ENCODE measurements at places on chromosomes 16 and 17. TPM values are rescaled to one million over a fixed set of nuclear protein-coding genes. Genes with fewer than 3 reads are reported as not detected.

Gene STAT5B
- 37.3 TPM for total RNA-seq

Gene LITAFD
- total RNA-seq, result not detected

Gene CYGB
- total RNA-seq, result 1.8 TPM

Gene KRT23
- total RNA-seq, result not detected

Gene AGRP
- total RNA-seq, result not detected

Gene SLC38A8
- not detected for total RNA-seq

Gene ZNF668
- total RNA-seq, result 12.6 TPM

DNA sequence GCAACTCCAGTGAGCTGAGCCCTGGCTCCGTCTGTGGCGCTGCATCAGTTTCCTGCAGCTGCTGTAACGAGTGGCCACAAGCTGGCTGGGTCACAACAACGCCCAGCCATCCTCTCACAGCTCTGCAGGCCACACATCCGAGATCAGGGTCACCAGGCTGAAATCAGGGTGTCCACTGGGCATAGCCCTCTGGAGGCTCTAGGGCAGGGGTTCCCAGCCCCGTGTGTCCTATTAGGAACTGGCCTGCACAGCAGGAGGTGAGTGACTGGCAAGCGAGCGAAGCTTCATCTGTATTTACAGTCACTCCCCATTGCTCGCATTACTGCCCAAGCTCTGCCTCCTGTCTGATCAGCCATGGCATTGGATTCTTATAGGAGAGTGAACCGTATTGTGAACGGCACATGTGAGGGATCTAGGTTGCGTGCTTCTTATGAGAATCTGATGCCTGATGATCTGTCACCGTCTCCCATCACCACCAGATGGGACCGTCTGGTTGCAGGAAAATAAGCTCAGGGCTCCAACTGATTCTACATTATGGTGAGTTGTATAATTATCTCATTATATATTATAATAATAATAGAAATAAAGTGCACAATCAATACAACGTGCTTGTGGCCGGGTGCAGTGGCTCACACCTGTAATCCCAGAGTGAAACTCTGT lies 176.5 kb downstream of the SEC14L1 start:
- peak; percentile 53 for DNase-seq
- no peak overlapping the region for H3K4me3 ChIP-seq
- no peaks in the 10 kb centered on the region for H3K4me1 ChIP-seq
- H3K36me3 ChIP-seq, result no peaks in the 10 kb centered on the region

DNA sequence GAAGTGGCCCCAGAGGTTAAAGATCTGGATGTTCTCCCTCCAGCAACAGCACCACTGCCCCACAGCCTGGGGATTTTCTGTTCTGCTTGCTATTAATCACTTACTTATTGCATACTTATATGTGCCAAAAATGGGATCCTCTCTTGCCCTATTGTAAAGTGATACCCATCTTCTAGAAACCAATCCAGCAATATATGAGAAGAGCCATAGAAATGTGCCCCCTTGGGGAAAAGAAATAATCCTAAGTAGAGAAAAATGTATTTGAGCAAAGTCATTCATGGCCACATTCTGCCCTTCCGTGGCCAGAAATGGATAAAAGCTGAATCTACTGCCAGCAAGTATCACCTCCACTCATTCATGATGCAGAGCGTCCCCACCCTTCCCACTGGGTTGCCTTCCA lies 20.9 kb downstream of the SOST start:
- H3K36me3 ChIP-seq, result no peaks in the 10 kb centered on the region
- no peaks in the 10 kb centered on the region for H3K4me1 ChIP-seq
- DNase-seq, result no peak
- H3K27me3 ChIP-seq, result no peaks in the 10 kb centered on the region

- H3K4me3 ChIP-seq, result no peak overlapping the region
- peaks cover 69% of the 10 kb centered on the region for H3K27me3 ChIP-seq
- H3K36me3 ChIP-seq, result no peaks in the 10 kb centered on the region
- no peak overlapping the region for H3K27ac ChIP-seq
Measured at GRCh38 chr17:73909186-73909585, 264.9 kb upstream of the SDK2 start.

- DNase-seq, result no peak
- H3K4me3 ChIP-seq, result no peak overlapping the region
- H3K27ac ChIP-seq, result no peak overlapping the region
- H3K36me3 ChIP-seq, result peaks cover 37% of the 10 kb centered on the region
- H3K4me1 ChIP-seq, result peaks cover 7% of the 10 kb centered on the region
- H3K27me3 ChIP-seq, result no peaks in the 10 kb centered on the region
Measured at GRCh38 chr16:11674818-11675560, 6.7 kb downstream of the SNN start.

- peaks cover 42% of the 10 kb centered on the region for H3K36me3 ChIP-seq
- no peak for DNase-seq
- H3K27me3 ChIP-seq, result no peaks in the 10 kb centered on the region
- no peak overlapping the region for H3K4me3 ChIP-seq
- no peak overlapping the region for H3K27ac ChIP-seq
- H3K4me1 ChIP-seq, result no peaks in the 10 kb centered on the region
Measured at GRCh38 chr16:75402159-75402820, 31.0 kb downstream of the CFDP1 start.

GRCh38 chr17:41970901-41971331 lies 4.3 kb downstream of the CNP start:
- no peaks in the 10 kb centered on the region for H3K27me3 ChIP-seq
- no peak overlapping the region for H3K27ac ChIP-seq
- H3K36me3 ChIP-seq, result peaks cover 69% of the 10 kb centered on the region

DNA sequence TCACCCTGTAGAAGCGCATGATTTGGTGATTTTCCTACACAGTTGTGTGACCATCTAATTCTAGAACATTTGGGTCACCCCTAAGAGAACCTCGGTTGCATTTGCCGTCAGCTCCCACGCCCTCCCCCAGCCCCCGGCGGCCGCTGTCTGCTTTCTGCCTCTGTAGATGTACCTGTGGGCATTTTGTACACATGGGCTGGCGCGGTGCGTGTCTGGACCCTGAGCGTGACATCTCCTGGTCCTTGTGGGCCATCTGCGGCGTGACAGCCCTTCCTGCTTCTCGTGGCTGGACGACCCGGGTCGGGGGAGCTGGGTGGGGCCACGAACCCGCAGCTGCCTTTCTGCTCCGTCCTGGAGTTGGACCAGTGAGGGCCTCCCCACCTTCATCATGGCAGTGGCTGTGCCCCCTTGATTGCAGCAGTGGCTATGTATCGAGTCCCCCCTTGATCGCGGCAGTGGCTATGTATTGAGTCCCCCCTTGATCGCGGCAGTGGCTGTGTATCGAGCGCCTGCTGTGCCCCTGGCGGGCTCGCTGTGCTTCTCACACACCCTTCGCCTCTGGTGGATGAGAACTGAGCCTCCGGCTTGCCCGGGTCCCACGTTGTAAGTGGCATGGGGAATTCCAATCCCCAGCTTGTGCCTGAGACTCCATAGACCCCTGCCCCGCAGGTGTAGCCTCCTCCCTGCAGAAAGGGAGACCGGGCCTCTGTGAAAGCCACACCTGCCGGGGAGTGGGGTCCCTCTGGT lies 24.1 kb downstream of the GSE1 start:
- H3K27ac ChIP-seq, result no peak overlapping the region
- H3K4me1 ChIP-seq, result no peaks in the 10 kb centered on the region
- peaks cover 9% of the 10 kb centered on the region for H3K36me3 ChIP-seq

Measured in endodermal cell (in vitro differentiated cells).